Stimulated activated CD8-positive, alpha-beta memory T cell treated with anti-CD3 and anti-CD28 coated beads, Interleukin-4, amount 100 ng/mL, for 1 hour (primary cell): ENCODE measurements at places on chromosomes 3 and 15.

DNA sequence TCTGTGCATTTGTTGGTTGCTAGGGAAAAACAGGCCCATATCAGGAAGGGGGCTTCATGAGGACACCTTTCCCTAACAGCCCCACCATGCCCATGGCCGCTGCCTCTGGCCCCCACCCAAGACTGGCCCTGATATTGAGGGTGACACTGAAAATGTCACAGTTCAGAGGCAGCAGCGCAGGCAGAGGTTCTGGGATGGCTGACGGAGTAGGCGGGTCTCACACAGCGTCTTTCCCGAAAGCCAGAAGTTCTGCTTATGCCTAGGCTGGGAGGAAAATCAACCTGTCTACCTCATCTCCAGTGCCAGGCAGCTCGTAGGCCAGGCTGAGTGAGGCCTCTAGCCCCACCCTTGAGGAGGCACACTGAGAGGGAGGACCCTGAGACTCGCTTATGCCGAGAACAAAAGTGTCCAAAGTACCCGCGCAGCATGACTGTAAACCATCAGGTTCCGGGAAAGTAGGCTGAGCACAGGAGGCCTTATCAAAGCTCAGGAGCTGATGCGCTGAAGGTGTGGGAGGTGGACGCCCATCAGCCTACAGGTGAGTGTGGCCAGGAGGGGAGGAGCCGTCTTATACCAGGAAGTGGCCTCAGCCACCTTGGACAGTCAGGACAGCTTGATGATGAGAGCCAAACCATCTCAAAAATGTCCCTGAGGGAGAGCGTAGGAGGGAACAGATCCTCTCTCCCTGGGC, 27.5 kb downstream of the GRAMD2A start:
- no peak for DNase-seq

- DNase-seq: no peak
Measured at GRCh38 chr3:127655641-127656040, 17.1 kb upstream of the ABTB1 start.

GRCh38 chr3:60598671-60599070, 652.6 kb downstream of the FHIT start:
- DNase-seq: no peak

DNA sequence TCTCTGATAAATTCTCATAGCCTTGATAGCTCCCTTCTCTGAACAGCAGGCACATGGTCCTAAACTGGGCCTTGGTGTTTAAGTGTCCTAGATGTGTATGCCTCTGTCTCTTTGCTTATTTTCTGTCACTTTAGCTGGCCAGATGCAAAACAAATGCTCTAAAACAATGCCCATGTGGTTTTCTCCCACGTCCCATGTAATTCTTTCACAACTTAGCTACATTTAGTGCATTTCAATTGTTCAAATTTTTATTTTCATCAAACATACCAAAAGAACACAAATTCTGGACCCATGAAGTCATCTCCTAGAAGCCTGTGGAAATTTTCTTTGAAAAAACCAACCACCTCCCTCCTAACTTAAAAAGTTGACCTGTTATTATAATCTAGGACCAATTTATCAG, 491.3 kb upstream of the AGTR1 start:
- DNase-seq: no peak

GRCh38 chr3:112767777-112768176, 78.9 kb downstream of the CD200R1L start:
- DNase-seq: no peak

DNA sequence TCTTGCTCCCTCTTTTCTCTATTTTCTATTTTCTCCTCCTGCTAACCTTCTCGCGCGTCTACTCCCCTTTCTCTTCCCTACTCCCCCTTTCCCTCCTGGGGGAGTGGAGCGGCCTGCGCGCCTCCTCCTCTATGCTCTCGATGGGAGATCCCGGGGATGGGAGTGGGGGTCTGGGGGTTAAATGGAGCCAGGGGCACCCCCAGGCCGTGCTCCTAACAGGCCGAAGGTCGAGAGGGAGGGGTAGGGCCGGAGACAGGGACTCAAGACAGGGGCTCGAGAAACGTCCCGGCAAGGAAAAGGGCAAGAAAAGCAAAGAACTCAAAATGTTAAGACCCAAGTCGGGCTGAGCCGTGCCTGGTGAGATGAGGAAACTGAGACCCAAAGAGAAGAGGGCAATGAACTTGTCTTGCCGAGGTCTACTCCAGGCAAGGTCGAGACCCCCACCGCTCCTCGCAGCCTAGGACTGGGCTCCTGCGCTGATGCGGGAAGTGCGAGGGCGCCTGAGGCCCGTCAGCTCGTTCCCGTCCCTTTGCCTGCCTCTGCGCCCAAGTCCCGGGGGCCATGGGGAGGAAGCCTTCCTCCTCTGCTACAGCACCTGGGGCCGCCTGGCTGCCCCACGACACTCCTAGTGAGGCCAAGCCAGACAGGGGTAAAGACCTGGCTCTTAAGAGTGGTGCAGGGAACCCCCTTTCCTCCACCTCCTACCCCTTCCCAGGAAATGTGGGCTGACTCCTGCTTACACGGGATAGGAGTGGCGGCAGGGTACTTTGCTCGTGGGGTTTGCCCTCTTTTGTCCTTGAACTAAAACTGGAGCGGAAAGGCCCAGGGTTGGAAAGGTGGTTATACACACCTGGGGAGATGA, 770 bp upstream of the MEGF11 start:
- no peak for DNase-seq

GRCh38 chr3:43014956-43015355, 35.8 kb downstream of the GASK1A start:
- DNase-seq: no peak

DNA sequence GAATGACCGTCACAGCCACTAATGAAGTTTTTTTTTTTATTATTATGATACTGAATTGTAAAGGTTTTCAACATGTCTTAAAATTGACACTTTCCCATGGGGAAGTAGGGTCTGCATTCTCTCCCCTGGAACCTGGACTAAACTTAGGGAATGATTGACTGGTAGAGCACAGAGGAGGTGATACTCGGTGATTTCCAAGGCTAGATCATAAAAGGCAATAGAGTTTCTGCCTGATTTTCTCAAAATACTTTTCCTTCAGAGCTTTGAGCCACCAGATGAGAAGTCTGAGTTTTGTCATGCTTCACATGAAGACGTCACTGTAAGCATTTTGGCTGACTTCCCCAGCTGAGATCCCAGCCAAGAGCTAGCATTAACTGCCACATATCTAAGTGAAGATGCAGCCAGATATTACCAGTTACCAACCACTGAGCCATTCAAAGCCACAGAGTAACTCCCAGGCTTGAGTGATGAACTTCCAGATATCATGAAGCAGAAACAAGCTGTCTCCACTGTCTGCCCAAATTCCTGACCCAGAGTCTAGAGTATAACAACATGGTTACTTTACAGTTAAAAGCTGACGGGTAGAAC, 105.8 kb downstream of the LSAMP start:
- DNase-seq: no peak

DNA sequence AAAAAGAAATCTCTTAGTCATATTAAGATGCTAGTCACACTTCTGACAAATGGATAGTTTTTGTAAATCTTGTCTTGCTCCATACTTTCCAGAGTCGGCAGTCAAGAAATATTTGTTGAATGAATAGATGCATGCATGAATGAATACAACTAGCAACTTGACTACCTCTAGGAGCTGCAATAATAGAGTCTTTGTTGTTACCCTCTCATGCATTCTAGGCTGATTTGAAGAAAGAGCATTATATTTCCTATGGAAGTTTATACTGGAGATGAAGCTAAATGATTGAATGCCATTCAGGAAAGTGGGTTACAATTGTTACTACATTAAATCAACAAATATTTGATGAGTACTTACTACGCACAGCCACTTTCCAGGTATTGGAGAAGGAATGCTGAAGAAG, 18.1 kb upstream of the TRAT1 start:
- DNase-seq: no peak

- DNase-seq: no peak
Measured at GRCh38 chr3:64345371-64345770, 120.1 kb upstream of the PRICKLE2 start.

DNA sequence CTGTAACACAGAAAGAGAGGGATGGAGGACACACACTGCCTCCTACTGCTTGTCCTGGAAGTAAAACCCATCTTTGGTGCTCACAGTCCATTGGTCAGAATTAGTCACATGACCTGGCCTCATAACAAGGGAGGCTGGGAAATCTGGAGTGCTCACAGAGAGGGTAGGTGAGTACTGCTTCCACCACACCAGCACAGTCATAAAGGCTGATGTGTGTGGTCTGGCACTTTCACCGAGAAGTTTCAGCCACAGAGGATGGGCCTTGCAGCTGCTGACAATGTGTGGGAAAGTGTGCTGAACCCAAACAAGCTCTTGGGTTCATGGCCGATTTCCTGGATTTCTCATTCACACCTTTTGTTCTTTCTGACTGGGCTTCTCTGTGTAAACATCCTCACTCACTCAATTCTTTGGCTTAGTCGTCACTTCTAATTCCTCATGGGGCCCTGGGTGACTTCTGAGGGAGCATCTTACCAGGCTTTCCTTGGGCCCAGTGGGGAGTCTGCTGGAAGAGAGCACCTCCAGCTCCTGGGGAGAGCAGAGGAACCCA, 100.7 kb downstream of the ASB7 start:
- no peak for DNase-seq

DNA sequence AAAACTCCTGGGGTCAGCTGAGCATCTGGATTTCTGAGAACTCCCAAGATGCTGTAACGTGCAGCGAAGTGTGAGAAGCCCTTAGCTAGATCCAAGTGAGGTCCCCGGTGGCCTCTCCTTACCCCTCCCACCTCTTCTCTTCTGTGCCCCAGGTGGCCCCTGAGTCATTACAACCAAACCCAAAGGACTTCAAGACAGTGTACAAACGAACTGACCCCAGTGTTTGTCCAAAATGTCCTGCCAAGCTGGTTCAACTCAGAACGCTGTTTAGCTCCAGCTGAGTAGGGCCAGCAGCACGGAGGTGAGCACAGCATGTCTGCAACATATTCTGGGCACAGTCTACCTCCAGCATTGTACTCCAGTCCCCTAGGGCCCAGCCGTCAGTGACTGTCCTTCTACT, 73.9 kb upstream of the OXTR start:
- DNase-seq: no peak

GRCh38 chr3:67737906-67738865, 83.8 kb upstream of the SUCLG2 start:
- DNase-seq: no peak

GRCh38 chr3:101069901-101070798, 76.9 kb upstream of the ABI3BP start:
- DNase-seq: no peak

DNA sequence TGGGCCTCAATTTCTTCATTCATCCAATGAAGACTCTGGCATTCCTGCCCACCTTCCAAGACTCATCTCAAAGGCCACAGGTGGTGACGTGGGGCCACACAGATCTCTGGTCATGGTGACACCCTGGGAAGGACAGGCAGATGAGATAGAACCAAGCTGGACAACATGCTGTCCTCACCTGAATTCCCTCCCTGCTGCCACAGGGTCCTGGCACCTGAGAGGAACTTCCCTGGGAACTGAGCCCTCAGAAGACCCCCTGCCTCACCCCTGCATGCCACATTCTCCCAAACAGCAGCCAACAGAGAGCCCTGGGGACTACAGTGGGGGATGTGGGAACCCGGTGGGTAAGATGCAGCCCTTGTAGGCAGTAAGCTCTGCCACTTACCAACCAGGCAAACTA, 10.7 kb downstream of the KLF15 start:
- DNase-seq: no peak

DNA sequence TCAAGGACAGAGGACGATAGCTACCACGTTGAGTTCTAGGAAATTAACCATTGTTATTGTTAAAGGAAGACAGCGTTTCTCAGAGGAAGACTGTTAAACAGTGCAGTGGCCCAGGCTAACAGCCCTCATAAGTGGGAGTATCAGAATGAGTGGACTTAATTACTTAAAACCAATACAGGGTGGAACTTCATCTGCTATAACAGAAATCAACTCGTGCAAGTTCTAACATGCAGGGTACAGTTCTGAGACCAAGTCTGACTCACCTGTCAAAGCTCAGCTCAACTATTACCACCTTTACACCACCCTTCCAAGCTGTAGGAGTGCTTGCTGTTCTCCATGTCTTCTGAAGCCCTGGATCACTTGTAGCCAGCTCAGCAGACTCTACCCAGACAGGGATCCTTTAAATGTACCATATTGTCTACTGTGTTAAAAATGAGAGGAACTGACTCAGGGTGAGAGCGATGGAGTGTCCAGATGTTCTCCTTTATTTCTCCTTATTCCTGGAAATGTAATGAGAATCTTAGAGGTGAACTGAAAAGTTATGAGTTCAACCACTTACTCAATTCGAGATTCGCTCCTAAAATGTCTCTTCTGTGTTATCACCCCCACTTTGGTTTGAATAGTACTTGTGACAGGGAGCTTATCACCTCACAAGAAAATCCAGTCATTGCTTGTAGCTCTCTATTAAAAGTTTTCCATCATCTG, 26.5 kb downstream of the CD86 start:
- no peak for DNase-seq

DNA sequence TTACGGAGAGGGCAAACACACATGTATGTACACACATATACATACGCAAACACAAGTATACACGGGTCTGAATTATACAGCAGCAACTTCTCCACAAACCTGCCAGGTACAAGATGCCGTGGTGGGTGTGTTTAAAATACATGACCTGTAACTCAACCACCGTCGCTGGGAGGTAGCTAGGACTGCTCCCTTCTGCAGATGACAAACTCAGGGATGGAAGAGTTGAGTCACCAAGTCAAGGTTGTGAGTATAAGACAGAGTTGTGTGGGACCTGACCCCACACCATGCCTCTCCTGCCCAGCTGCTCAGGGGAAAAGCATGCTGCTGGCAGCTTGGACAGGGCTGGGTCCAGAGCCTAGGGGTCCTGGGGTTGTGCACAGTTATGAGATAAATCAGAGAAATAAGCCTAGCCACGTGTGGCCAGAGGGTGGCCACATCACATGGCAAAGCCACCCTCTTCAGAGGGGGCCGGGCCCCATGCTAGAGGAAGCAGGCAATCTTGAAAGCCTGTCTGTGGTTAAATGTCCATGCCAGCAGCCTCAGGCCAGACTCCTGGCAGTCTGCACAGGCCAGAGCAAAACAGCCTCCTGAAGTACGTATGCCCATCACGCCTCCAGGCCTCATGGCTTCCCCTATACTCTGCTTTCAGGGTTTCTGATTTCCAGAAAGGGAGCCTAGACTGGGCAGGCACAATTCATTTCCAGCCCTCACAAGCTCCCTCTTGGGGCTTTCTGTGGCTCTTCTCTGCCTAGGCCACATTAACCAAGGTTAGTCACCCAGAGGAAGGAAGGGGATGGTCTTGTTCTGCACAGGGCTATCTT, 107.7 kb upstream of the RPL32 start:
- no peak for DNase-seq

- no peak for DNase-seq
Measured at GRCh38 chr3:52289338-52289746, 1.7 kb downstream of the GLYCTK start.

DNA sequence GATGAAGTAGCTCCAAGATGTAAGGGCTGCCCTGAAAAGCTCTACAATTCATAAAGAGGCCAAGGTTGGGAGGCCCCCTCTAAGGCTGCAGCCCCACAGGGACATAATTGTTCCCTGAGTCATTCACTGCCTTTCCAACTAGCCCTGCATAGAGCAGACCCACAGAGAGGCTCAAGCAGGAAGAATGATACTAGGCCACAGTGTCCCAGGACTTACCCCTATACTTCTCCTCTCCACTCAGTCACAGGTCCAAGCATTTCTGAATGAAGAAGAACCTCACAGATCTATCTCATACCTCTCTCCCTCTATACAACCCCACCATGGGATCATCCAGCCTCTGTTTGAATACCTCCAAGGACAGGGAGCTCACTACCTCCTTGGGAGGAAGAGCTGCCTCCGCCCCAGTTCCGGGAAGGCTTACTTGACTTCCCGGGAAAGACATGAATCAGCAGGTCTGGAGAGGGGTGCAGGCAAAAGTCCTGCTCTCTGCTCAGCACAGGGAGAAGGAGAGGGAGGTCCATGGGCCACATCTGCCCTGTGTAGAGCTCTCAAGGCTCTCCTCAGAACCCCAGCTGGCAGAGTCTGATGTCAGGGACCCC, 6.9 kb upstream of the SKIC8 start:
- no peak for DNase-seq
